ENCODE measurements at places on chromosomes 2 and 18. TPM values are rescaled to one million over a fixed set of nuclear protein-coding genes. Genes with fewer than 3 reads are reported as not detected.

GRCh38 chr2:96073170-96073775 lies 38.6 kb upstream of the GPAT2 start:
- no peaks in the 10 kb centered on the region for H3K36me3 ChIP-seq
- H3K27me3 ChIP-seq, result no peaks in the 10 kb centered on the region

- no peaks in the 10 kb centered on the region for H3K4me1 ChIP-seq
- DNase-seq, result no peak
- no peaks in the 10 kb centered on the region for H3K27me3 ChIP-seq
These were observed 239.0 kb downstream of the ZNF521 start for GRCh38 chr18:25112821-25113434.

DNA sequence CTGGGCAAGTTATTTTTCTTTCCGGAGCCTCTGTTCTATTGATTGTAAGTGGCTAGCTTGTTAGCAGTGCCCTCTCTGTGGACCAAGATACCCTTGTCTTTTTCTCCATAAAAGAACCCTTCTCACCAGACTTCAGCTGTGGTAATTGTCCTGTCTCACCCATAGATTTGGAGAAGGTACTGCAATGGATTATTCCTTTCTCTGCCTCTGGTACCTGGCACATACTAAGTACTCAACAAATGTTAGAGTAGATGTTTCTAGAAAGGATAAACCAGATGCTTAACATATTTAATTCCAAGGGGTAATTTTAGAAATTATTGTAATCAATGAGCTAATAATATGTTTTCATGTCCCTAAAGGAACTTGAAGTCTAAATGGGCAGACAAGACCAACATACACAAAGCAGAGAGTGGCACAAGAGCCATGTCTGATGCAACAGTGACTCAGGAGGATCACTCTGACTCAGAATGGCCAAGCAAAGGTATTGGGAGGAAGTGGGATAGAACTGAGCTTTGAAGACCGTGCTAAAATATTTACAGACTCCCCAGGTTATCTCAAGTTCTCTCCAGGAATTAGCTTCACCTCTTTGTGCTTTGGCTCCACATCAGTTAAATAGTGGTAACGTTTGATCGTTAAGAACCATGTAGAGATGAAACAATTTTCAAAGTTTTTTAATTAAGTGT lies 129.7 kb upstream of the OSR1 start:
- H3K36me3 ChIP-seq, result no peaks in the 10 kb centered on the region
- H3K4me1 ChIP-seq, result peaks cover 13% of the 10 kb centered on the region
- H3K4me3 ChIP-seq, result no peak overlapping the region
- H3K27me3 ChIP-seq, result no peaks in the 10 kb centered on the region

DNA sequence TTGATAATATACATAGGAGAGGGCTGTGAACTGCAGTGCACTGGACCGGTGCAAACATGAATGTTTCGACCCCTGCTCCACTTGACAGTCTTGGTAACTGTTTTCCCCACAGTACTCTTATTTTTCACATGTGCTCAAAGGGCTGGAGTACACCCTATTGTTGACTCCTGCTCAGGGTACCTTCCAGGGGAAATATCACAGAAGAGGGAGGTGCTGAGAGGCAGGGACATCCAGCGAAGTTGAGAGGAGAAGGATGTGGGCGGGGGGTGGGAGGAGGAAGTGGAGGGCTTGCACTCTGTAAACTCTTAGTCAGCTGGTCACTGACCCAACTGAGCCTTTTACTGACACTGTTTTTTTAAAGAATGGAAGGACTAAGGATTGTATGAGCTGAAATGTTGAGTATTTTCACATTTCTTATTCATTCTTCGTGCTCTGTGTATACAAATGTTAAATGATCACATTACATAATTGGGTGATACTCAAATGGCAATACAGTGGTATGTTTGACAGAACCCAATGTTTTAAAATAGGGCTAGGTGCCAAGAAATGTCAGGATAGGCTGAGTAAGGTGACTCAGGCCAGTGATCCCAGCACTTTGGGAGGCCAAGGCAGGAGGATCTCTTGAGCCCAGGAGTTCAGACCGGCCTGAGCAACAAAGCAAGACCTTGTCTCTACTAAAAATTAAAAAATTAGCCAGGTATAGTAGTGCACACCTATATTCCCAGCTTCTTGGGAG lies 10.0 kb downstream of the INPP4A start:
- no peak overlapping the region for H3K4me3 ChIP-seq
- peaks cover 38% of the 10 kb centered on the region for H3K4me1 ChIP-seq
- H3K36me3 ChIP-seq, result no peaks in the 10 kb centered on the region

- H3K36me3 ChIP-seq, result no peaks in the 10 kb centered on the region
- no peak overlapping the region for H3K4me3 ChIP-seq
These were observed 28.6 kb upstream of the NEMP2 start for GRCh38 chr2:190563109-190563508.

The ANKRD29 gene
- 10.1 TPM for total RNA-seq

The BBS5 gene
- 3.5 TPM for total RNA-seq

The CTNNA2 gene
- total RNA-seq, result not detected

The LIMS4 gene
- 0.21 TPM for total RNA-seq
